HL-60 (cell line): ENCODE measurements at places on chromosomes 16 and 17.

GRCh38 chr17:64083563-64084085 lies 46.3 kb downstream of the ERN1 start:
- no peak for DNase-seq

- no peak for DNase-seq
Observed at GRCh38 chr16:80233097-80233835, 307.5 kb upstream of the DYNLRB2 start.

DNA sequence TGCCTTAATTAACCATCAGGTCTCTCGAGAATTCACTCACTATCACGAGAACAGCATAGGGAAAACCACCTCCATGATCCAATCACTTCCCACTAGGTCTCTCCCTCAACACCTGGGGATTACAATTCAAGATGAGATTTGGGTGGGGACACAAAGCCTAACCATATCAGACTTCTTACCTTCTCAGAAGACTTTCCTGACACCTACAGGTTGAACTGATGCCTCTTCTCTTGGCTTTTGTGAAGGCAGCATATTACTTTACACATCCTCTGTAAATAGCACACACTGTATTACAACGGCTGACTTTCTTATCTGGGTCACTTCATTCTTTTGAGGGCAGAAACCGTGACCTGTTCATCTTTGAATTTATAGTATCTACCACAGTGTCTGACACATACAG lies 23.6 kb downstream of the BMERB1 start:
- DNase-seq, result no peak

DNA sequence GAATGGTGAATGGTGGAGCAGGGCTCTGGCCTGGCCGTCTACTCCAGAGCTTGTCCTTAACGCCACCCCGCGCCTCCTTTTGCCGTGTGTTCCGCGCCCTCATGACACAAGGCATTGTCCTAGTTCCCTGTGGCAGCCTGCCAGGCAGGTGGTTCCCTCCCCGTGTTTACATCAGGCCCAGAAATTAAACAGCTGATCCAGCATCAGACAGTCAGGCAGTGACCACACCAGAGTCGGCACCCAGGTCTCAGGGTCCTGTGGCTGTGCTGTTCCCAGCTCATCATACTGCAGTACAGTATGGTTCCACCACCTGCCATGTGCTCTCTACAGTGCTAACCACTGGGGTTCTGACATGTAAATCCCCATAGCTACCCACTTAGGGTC lies 119.7 kb downstream of the RAB11FIP4 start:
- no peak for DNase-seq
